ENCODE measurements at places on chromosomes 5 and 9.

DNA sequence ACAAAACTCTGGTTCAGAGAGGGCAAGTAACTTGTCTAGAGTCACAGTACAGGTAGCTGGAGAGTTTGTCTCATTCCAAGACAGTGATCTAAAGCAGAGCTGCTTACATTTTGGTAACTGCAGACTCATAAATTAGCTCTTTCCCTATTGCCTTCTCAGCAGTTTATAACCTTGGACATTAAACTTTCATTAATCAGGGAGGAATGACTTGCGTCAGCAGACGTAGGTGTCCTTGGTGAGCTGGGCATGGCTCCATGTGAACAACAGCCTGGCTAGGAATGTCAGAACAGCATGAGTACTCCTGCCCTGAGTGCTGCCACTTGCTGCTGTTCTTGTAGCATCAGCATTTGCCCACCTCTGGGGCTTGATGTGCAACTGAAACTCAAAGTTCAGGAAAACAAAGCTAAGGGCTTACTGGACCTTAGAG, 2.2 kb upstream of the ALDOB start:
- DNase-seq = peak; percentile 28

GRCh38 chr9:124800306-124801259, 23.6 kb downstream of the OLFML2A start:
- peak; percentile 56 for DNase-seq

GRCh38 chr5:109971968-109972367, 282.2 kb downstream of the MAN2A1 start:
- DNase-seq = no peak

DNA sequence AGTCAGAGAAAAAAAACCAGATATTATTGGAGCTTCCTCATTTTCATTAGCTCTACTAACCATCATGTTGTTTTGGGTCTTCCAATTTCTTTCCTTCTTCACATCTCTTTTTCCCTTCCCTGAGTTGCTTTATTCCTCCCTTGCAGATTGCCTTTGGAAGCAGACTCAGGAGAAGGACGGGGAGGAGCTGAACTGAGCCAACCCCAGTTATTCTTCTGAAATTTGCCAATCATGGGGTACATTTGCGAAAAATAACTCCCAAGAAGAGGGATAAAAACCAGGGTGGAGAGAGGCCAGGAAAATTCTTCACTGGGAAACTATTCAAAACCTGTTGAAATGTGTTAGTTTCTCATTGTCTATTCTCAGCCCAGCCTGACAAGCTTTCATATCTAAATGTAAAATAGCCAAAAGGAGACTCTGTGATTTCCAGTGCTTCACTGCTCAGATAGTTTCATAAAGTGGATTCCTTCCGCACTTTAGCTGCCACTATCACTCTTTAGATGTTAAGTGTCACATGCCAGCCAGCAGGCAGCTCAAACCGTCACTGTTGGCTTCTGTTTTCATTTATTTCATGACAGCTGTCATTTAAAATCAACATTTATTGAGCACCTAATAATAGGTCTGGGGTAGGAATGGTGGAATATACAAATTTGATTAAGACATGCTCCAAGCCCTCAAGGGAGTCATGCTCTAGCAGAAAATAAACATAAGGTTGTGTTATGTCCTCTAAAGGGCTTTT, 204.5 kb downstream of the SREK1 start:
- DNase-seq = no peak

DNA sequence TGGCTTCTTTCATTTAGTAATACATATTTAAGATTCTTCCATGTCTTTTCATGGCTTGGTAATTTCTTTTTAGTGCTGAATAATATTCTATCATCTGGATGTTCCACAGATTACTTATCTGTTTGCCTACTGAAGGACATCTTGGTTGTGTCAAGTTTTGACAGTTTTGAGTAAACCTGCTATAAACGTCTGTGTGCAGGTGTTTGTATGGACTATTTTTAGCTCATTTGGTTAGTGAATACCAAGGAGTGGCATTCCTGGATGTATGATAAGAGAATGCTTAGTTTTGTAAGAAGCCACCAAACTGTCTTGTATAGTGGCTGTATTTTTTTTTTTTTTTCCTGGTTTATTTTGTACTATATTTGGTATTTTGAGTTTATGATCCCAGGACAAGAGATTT, 38.4 kb downstream of the PRRC1 start:
- DNase-seq = no peak

GRCh38 chr5:137737349-137738131, 1.7 kb upstream of the KLHL3 start:
- DNase-seq = no peak

- DNase-seq = no peak
Measured at GRCh38 chr5:10567781-10568321, 4.0 kb downstream of the ANKRD33B start.

- no peak for DNase-seq
Measured at GRCh38 chr9:76607730-76608436, 148.9 kb downstream of the GCNT1 start.

DNA sequence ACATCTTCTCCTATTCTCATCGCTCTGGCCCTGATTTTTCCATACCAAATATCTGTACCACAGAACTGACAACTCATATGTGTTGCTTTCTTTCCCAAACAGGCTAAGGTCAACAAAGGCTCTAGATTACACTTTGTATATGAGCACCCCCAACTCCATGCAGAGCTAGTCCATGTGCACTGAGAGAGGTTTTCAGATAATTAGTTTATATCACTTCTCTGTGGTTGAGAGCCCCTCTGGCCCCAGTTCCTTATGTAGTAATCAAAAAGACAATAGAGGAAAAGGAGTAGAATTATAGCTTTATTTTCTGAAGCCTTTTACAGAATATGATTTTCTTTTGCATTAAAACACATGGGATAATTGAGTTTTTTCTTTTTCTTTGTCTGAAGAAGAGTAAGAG, 120.0 kb downstream of the TRIO start:
- DNase-seq = no peak

GRCh38 chr5:56090793-56091460, 96.2 kb upstream of the IL6ST start:
- DNase-seq = no peak

DNA sequence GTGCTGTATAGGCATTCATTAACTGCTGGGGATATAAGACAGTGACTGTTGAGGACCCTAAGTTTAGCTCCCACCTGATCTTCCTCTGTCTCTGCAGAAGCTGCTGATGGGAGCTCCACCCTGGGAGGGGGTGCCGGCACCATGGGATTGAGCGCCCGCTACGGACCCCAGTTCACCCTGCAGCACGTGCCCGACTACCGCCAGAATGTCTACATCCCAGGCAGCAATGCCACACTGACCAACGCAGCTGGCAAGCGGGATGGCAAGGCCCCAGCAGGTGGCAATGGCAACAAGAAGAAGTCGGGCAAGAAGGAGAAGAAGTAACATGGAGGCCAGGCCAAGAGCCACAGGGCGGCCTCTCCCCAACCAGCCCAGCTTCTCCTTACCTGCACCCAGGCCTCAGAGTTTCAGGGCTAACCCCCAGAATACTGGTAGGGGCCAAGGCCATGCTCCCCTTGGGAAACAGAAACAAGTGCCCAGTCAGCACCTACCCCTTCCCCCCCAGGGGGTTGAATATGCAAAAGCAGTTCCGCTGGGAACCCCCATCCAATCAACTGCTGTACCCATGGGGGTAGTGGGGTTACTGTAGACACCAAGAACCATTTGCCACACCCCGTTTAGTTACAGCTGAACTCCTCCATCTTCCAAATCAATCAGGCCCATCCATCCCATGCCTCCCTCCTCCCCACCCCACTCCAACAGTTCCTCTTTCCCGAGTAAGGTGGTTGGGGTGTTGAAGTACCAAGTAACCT, 22.1 kb downstream of the PCDHGC5 start:
- no peak for DNase-seq

DNA sequence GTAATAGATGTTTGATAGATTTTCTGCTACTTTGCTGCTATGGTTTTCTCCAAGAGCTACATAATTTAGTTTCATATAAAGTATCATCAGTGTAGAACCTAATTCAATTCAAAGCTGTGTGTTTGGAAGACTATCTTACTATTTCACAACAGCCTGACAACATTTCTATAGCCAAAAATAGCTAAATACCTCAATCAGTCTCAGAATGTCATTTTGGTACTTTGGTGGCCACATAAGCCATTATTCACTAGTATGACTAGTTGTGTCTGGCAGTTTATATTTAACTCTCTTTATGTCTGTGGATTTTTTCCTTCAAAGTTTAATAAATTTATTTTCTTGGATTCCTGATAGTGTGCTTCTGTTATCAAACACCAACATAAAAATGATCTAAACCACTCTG, 35.1 kb upstream of the CCDC152 start:
- no peak for DNase-seq

- no peak for DNase-seq
Measured at GRCh38 chr5:131758520-131758900, 38.3 kb downstream of the FNIP1 start.

- no peak for DNase-seq
Measured at GRCh38 chr5:140150201-140150600, 24.5 kb downstream of the IGIP start.

DNA sequence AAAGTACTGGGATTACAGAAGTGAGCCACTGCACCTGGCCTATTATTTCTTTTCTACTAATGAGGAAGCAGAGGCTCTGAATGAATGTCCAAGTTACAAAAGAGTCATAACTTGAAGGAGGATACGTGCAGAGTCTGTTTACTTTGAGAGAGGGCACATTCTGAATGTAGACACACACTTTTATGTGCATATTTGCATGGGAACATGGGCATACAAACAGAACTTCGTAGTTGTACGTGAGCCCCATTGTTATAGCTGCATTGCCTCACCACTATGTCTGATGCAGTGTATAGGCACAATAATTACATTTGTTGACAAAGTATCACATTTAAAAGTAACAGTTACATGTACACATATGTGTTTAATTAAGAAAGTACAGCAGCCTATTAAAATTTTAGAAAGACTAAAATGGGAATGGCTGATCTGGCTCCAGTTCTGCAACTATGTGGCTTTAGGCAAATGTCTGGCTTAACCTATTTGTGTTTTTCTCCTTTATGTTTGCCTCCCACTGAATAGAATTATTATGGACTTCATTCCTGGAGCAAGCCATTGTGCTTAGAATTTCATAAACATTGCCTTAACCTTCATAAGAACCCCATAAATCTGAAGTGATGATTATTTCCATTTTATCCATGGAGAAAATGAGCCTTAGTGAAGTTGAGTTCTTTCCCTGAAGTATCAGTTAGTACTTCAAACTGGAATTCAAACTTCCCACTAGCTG, 3.0 kb upstream of the DPYSL3 start:
- DNase-seq = no peak

- no peak for DNase-seq
Measured at GRCh38 chr9:35795695-35796094, 4.3 kb downstream of the NPR2 start.

Measured in upper lobe of left lung (tissue), 6 donors.